ENCODE measurements at places on chromosomes 2 and 18.

- H3K4me1 ChIP-seq: no peaks in the 10 kb centered on the region
Observed at GRCh38 chr2:112709703-112710102, 11.1 kb upstream of the NT5DC4 start.

GRCh38 chr2:223590964-223591363, 11.2 kb downstream of the SCG2 start:
- DNase-seq: no peak
- H3K36me3 ChIP-seq: no peaks in the 10 kb centered on the region
- H3K4me1 ChIP-seq: no peaks in the 10 kb centered on the region
- peaks cover 3% of the 10 kb centered on the region for H3K27me3 ChIP-seq
- H3K27ac ChIP-seq: no peak overlapping the region

GRCh38 chr2:17966798-17967197, 88.3 kb downstream of the KCNS3 start:
- no peak overlapping the region for H3K4me3 ChIP-seq
- no peak for DNase-seq
- no peak overlapping the region for H3K27ac ChIP-seq
- H3K27me3 ChIP-seq: no peaks in the 10 kb centered on the region
- no peaks in the 10 kb centered on the region for H3K4me1 ChIP-seq
- no peaks in the 10 kb centered on the region for H3K36me3 ChIP-seq

GRCh38 chr2:200716386-200716785, 95.3 kb upstream of the BZW1 start:
- no peak for DNase-seq
- peaks cover 3% of the 10 kb centered on the region for H3K4me1 ChIP-seq
- no peak overlapping the region for H3K27ac ChIP-seq
- no peak overlapping the region for H3K4me3 ChIP-seq
- H3K36me3 ChIP-seq: no peaks in the 10 kb centered on the region
- no peaks in the 10 kb centered on the region for H3K27me3 ChIP-seq

- DNase-seq: no peak
- no peaks in the 10 kb centered on the region for H3K4me1 ChIP-seq
- no peak overlapping the region for H3K4me3 ChIP-seq
Observed at GRCh38 chr2:196914867-196915460, 11.5 kb downstream of the PGAP1 start.

Measured in psoas muscle (tissue), 8 donors.